Jurkat, Clone E6-1 (cell line): ENCODE measurements at places on chromosomes 4 and X.

GRCh38 chr4:124955476-124955875 is 242.9 kb upstream of the ANKRD50 start:
- DNase-seq: no peak

GRCh38 chr4:38902695-38903094 is 35.1 kb downstream of the FAM114A1 start:
- DNase-seq: peak; percentile 12

GRCh38 chr4:70945046-70945445 is 42.9 kb downstream of the MOB1B start:
- DNase-seq: no peak

GRCh38 chrX:136162827-136163570 is 15.7 kb downstream of the FHL1 start:
- DNase-seq: no peak

DNA sequence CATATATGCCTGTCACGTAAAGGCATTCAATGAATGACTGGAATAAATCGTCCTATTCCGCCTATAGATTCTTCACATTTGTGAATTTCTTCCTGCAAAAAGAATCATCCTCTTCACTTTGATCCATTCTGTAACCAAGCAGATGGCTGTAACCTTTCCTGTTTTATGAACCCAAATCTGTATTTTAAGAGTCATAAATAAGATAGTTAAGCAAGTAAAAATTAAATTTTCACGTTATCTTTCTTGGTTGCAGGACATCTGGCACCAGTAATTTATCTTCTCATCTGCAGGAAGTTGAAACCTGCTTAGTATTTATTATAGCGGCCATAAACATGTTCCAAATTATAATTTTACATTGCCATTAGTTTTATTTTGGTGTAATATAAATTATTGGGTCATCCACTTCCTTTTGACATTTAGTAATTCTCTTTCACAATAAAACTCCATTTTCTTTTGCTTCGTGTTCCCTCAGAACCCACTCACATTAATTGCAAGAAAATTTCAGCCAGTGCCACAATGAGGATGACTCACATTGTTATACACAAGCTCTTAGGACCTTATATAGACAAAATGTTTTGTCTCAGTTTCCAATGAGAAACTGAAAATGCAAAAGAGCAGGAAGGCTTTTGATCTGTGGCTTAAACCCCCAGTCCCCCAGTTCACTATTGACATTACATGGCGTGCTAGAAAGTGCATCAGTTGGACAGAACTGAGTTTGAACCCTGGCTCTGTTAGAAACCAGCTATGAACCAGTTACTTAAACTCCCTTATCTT is 51.1 kb downstream of the TMEM156 start:
- no peak for DNase-seq
